Regular cardiac myocyte (primary cell): ENCODE measurements at places on chromosomes 2 and 18. TPM values are rescaled to one million over a fixed set of nuclear protein-coding genes. Genes with fewer than 3 reads are reported as not detected.

The MOCOS gene
- 2.9 and 4.8 TPM in 2 replicates for total RNA-seq

The PPP4R3B gene
- total RNA-seq = 44.0 and 52.0 TPM in 2 replicates

The COL4A3 gene
- 0.58 and 11.0 TPM in 2 replicates for total RNA-seq

The SGPP2 gene
- total RNA-seq = under 0.01 and 0.28 TPM in 2 replicates

The MERTK gene
- 0.19 and 1.7 TPM in 2 replicates for total RNA-seq

The AAMP gene
- 139 and 182 TPM in 2 replicates for total RNA-seq

The TPGS2 gene
- total RNA-seq = 93.6 and 95.8 TPM in 2 replicates

The SOS1 gene
- total RNA-seq = 7.9 and 8.5 TPM in 2 replicates

The FOXD4L1 gene
- 0.19 and 0.28 TPM in 2 replicates for total RNA-seq

The ALK gene
- under 0.01 TPM in 1 of 2 replicates, not detected in the other for total RNA-seq

The CRYGC gene
- total RNA-seq = not detected in 2 replicates

The SPC25 gene
- total RNA-seq = under 0.01 and 8.6 TPM in 2 replicates

The LRPPRC gene
- total RNA-seq = 48.5 and 64.8 TPM in 2 replicates

The POU3F3 gene
- total RNA-seq = 0.19 and 0.28 TPM in 2 replicates

The GGCX gene
- 67.3 and 74.7 TPM in 2 replicates for total RNA-seq

The EFEMP1 gene
- 616 and 2,583 TPM in 2 replicates for total RNA-seq

The WDFY1 gene
- 116 and 159 TPM in 2 replicates for total RNA-seq

The CYBRD1 gene
- 81.9 and 312 TPM in 2 replicates for total RNA-seq

The HRH4 gene
- under 0.01 and 0.28 TPM in 2 replicates for total RNA-seq

The TUBA4B gene
- total RNA-seq = not detected in 2 replicates

The EVX2 gene
- not detected in 2 replicates for total RNA-seq

The NPPC gene
- total RNA-seq = not detected in 2 replicates

The PAX8 gene
- total RNA-seq = 0.38 and 1.1 TPM in 2 replicates

The CHRND gene
- total RNA-seq = not detected in 2 replicates

The NOSTRIN gene
- 0.19 and 1.4 TPM in 2 replicates for total RNA-seq

The PIEZO2 gene
- 2.9 and 5.1 TPM in 2 replicates for total RNA-seq

The SULT1C2 gene
- total RNA-seq = under 0.01 and 0.85 TPM in 2 replicates

The NMUR1 gene
- under 0.01 TPM in 1 of 2 replicates, not detected in the other for total RNA-seq

The LRP2 gene
- total RNA-seq = under 0.01 TPM in 1 of 2 replicates, not detected in the other

The EPG5 gene
- total RNA-seq = 58.5 and 67.4 TPM in 2 replicates

The SH2D6 gene
- not detected in 2 replicates for total RNA-seq

The CFAP65 gene
- not detected in 2 replicates for total RNA-seq

The REG1A gene
- total RNA-seq = not detected in 2 replicates

The ZNF892 gene
- 4.0 and 4.8 TPM in 2 replicates for total RNA-seq

The DAPL1 gene
- total RNA-seq = not detected in 2 replicates

The NR4A2 gene
- 0.58 and 0.85 TPM in 2 replicates for total RNA-seq

The GPBAR1 gene
- 0.19 and 0.28 TPM in 2 replicates for total RNA-seq

The FBXO15 gene
- 0.38 and 0.85 TPM in 2 replicates for total RNA-seq

The NTSR2 gene
- total RNA-seq = not detected in 2 replicates

The GKN2 gene
- not detected in 2 replicates for total RNA-seq

The ALPP gene
- total RNA-seq = not detected in 2 replicates

The SS18 gene
- total RNA-seq = 126 and 141 TPM in 2 replicates

The FRZB gene
- total RNA-seq = under 0.01 and 0.19 TPM in 2 replicates

The ST8SIA5 gene
- total RNA-seq = not detected in 2 replicates

The RAMP1 gene
- 0.77 and 3.1 TPM in 2 replicates for total RNA-seq
